Activated T-cell treated with anti-CD3 and anti-CD28 coated beads for 48 hours (primary cell): ENCODE measurements at places on chromosomes 1 and 21.

- no peak for DNase-seq
Measured at GRCh38 chr1:59062743-59063142, 234.2 kb upstream of the FGGY start.

GRCh38 chr1:21149855-21150432 is 26.8 kb downstream of the EIF4G3 start:
- DNase-seq, result no peak

GRCh38 chr1:21884456-21885235 is 52.5 kb downstream of the HSPG2 start:
- no peak for DNase-seq

GRCh38 chr1:102595106-102595505 is 513.2 kb downstream of the COL11A1 start:
- DNase-seq, result no peak

GRCh38 chr1:203128716-203129500 is 1.4 kb downstream of the ADORA1 start:
- DNase-seq, result no peak
